ENCODE measurements at places on chromosomes 5 and 9.

GRCh38 chr5:168086104-168086610, 205.3 kb upstream of the WWC1 start:
- DNase-seq = no peak

- no peak for DNase-seq
These were observed 47.8 kb downstream of the PTPN3 start for GRCh38 chr9:109450346-109450745.

- no peak for DNase-seq
These were observed 39.8 kb upstream of the TLE1 start for GRCh38 chr9:81729135-81729534.

DNA sequence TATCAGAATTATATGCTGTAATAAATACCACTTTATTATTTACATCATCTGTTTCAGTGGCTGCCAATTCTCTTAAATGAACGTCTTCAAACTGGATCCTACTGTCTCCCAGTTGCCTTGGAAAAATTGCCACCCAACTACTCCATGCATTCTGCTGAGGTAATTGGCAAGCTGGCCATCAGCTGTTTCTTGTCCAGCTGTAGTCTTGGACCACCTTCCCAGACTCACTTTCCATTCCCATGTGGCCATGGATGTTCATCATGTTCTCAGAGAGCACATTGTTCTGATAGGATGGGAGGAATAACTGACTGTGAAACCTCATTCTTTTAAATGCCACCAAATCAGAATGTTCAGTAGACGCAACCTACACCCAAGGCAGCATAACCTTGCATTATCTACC, 157.5 kb downstream of the DOCK8 start:
- DNase-seq = no peak

DNA sequence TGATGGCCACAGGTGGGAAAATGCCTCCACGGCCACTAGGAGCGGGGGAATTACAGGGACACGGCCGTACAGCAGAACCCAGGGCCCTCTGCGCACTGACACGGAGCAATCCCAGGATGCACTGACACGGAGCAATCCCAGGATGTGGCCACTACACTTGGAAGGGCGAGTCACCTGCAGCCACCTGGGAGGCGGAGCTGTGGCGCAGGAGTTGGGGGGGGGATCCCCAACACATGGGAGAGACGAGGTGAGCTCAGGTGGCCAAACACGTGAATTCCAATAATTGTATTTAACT, 6.8 kb downstream of the CLPTM1L start:
- no peak for DNase-seq

DNA sequence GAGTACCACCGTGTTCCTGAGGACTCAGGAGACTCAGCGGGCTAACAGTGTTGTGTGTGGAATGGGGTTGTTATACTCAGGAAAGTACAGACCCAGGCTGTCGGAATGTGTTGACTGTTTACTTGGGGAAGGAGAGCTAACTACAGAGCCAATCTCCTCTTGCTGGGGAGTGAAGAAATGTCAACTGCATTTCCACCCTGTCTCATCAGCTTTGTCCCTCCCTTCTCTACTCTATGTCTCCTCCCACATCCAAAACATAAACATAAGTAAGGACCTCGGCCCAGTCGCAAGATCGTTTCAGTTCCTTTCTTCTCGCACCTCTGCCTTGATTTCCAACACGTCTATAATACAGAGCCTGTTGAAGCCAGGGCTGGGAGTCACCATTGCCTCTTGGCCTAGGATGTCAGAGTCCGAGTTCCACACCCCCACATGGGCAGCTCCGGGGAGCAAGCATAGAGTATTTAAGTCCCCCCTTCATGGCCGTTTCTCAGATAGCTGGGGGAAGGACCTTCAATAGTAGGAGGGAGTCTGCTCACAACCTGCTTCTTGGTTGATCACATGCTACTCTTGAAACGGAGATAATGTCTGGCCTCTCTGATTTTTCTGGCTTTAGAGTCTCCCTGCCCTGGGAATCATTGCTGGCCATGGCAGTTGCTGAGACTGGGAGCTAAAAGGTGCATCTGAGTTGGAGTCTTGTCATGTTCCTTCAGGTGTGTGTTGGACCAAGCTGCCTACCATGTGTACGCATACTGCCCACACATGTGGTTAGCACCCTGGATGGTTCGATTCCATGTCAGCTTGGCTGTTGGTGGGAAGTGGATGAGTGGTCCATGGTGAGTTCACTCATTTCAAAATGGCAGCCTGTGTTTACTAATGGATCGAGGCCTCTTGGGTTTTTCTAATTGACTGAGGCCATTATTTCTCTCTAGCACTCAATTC, 147.3 kb downstream of the MTX3 start:
- DNase-seq = no peak

DNA sequence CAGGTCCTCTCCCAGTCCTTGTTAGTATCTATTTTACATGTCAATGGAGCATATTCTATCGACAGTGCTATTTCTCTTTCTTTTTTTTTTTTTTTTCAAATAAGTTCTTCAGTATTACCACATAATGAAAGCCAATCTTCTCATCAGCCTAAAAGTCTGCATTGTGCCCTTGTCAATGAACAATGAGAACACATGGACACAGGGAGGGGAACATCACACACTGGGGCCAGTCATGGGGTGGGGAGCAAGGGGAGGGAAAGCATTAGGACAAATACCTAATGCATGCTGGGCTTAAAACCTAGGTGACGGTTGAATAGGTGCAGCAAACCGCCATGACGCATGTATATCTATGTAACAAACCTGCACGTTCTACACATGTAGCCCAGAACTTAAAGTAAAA, 47.7 kb upstream of the TEX48 start:
- DNase-seq = no peak

DNA sequence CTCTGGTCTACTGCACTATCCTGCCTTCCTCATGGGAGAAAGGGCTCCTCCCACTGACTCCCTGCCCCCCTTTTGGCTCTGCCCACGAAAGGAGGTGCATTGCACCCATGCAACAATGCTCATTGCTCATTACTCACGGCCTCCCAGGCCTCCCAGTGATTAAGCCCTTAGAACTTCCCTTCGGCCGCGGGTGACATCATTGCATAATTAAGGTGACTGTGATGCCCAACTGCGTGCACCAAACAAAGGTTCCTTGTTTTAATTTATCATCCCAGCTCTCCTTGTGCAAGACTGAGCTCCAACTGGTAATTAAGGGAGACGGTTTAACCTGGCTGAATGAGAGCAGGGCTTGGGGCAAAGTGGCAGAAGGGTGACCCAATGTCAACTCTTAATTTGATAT, 180.4 kb downstream of the GAS1 start:
- no peak for DNase-seq

- DNase-seq = no peak
These were observed 92.6 kb downstream of the TMEM174 start for GRCh38 chr5:73265641-73266040.

DNA sequence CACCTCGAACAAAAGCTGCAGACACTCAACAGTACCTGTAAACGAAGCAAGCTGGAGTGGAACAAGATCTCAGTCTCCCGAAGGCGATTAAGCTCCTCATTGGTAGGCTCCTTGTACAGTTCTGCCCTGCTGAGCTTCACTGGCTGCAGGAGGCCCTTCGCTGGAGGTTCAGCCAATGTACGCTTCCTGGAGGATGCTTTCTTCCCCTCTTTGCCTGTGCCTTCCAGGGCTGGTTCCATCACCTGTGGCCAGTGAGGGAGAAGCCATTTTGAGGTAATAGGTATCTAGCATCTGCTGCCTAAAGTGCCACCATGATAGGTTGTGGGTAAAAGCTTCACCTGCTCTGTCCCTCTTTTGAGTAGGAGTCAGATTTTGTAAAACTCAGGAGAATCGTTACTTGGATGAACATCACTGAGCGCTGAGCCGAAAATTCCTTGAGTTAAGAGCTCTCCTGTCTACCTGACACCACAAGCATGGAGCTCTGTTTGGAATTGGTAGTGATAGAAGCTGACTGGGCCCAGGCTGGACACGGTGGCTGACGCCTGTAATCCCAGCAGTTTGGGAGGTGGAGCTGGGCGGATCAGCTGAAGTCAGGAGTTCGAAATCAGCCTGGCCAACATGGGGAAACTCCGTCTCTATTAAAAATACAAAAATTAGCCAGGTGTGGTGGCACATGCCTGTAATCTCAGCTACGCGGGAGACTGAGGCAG, 1.4 kb downstream of the NOL6 start:
- DNase-seq = no peak

GRCh38 chr9:126108240-126108639, 218.4 kb upstream of the MVB12B start:
- DNase-seq = no peak

- DNase-seq = no peak
These were observed 254.5 kb downstream of the RASEF start for GRCh38 chr9:82808478-82808877.

DNA sequence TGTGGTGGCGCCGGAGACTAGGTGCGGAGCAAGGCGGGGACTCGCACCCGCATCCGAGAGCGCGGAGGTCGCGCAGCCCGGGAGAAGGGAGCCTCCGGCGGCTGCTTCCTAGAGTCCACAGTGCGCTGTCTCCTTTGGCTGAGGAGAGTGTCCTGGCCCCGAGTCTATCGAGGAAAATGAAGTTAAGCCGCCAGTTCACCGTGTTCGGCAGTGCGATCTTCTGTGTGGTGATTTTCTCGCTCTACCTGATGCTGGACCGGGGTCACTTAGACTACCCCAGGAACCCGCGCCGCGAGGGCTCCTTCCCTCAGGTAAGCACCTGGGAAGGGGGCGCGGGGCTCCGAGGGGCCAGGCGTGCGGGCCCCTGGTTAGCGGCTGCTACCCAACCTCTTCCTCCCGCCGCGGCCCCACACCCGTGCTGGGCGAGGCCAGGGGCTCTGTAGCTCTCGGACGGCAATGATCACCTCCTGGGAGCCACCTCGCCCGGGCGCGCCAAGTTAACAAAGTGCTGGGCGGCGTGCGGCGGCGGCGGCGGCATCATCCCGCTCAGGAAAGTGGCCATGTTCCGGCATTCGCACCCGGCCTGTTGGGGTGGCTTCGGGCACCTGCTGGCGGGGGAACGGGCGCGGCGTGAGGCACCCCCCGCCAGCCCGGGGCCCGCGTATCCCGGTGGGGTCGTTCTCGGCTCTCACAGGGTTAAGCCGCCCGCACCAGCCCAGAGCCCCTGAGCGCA, 681 bp downstream of the MAN2A1 start:
- DNase-seq = no peak

DNA sequence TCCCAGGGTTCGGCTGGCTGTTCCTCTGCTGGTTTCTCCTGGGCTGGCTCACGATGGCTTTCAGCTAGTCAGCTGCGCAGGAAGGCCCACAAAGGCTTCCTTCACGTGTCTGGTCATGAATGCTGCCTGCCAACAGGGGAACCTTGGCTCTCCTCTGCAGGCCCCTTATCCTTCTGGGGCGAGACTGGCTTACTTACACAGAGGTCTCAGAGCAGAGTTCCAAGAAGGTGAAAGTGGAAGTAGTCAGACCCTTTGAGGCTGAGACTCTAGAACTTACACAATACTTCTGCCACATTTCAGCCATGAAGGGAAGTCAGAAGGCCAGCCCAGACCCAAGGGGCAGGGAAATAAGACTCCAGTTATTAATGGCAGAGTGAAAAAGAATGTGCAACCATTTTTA, 99.5 kb downstream of the LHFPL2 start:
- no peak for DNase-seq

DNA sequence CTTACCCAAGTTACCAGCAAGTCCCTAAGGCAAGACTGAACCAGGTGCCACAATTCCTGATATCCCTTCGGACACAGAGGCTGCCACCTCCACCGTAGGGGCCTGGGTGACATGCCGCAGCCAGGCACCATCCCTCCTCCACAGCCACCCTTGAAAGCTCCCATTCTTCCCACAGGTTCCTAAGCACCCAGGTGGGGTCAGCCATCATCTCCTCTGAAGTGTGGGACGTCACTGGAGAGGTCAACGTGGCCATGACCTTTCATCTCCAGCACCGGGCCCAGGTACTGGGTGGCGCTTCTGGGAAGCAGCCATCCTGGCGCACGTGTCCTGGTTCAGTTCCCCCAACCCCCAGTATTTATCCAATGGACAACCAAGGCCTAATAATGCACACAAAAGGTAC, 8.2 kb downstream of the ADGRD2 start:
- DNase-seq = no peak

DNA sequence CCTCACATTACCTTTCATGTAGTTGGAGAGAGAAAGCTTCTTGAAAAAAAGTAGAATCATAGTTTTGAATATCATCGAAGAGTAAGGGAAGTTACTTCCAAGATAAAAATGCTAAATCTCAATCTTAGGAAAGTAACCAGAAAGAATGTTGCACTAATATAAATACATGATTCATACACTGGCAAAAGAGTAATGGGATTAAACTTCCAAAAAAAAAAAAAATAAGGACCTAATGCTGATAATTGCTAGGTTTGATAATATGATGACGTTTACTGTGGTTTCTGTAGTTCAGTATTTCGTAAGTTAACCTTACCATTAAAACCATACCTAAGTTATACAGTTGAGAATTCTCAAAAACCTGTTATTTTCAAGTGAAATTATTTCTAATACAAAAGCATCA, 573.8 kb upstream of the CDH9 start:
- DNase-seq = no peak

- no peak for DNase-seq
These were observed 8.9 kb downstream of the UBE2QL1 start for GRCh38 chr5:6457592-6457991.

DNA sequence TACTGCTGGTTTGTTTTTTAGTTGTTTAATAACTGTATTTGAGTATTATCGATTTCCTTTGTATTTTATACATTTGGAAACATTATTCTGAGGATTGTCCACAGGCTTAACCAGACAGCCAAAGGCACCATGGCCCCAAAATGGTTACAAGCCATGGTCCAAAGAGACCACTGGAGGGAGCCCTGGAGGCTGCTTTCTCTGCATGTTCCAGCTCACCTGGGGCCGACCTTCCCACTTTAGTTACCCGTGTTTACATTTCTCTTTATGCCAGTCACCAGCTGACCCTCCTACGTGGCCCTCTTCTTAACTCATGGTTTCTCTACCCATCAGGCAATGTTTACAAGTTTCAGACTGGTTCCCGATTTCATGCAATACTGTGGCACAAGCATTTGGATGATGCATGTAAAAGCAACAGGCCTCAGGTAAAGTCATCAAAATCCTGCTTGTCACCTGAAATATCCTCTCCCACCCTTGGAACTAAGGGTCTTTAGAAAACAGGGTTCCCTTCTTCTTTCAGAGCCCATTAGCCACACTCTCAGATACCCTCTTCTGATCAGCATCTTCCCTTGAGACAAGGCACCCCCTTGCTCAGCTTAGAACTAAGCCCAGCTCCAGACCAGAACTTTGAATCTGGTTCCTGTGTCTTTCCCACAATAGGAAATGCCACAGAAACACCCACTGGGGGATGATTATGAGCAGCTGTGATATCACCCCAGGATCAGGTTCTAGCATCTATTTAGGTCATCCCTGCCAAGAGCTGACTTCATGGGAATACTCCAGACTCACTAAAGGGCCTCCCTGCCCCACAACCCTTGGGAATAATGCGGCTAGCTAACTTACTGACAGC, 49.9 kb upstream of the GARNL3 start:
- peak; percentile 62 for DNase-seq
